ENCODE measurements at places on chromosomes 12 and 14.

- no peak for DNase-seq
Measured at GRCh38 chr12:63208956-63209355, 58.0 kb upstream of the AVPR1A start.

GRCh38 chr12:89756585-89757398 lies 48.2 kb upstream of the ATP2B1 start:
- DNase-seq = no peak

- no peak for DNase-seq
Measured at GRCh38 chr12:131587565-131587964, 123.3 kb upstream of the SFSWAP start.

DNA sequence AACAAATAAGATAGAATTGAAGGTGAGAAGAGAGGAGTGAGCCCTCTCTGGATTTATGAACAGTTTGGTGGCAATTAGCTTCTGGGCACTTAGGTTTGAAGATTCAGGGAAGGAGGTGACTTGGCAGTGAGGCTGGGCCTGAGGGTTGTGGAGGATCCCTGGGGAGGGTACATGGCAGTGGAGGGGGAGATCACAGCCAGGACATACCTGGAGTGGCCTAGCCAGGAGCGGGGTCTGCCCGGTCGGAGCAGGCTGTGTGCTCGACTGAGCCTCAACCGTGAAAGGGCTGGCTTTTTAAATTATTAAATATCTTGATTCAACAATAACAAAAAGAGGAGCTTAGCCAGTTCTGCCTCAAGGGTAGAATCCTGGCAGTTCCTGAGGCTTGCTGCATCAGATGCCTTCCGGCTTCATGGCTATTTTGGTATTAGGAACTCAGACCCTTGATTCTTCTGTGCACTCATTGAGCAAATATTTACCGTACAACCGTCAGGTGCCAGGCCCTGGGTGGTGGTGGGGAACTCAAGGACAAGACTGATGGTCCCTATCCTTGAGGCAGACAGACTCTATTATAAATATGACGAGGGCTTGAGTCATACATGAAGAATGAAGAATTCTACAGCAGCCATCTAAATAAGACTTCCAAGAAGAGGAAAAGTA lies 73.4 kb downstream of the SPTB start:
- no peak for DNase-seq

DNA sequence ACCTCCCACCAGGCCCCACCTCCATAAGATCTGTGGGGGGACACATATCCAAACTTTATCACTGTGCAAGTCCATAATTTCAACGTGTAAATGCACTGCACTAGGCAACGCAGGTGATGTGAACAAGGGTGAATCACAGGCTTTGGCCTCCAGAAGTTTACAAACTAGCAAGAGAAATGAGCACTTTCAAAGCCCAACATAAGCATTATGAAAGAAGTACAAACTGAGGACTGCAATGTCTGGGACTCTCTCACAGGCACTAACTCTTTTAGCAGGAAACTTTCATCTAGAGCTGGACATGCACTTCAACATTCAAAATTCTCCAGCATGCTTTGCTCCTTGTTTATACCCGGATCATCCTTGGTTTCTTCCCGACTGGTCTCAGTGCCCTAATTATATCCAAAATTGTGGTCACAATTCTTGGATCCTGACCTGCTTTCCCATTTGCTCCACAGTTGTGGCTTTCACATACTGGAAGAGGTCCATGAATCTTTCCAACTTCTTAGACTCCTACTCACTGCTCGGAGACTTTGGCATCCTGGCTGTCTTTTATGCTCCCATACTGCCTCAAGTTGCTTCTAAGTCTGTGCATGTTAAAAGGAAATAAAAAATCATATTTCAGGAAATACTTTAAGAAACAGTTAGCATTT lies 44.9 kb upstream of the STRAP start:
- DNase-seq = no peak

- DNase-seq = peak; percentile 2
Measured at GRCh38 chr12:30694412-30695198, 1.1 kb downstream of the IPO8 start.

- DNase-seq = no peak
Measured at GRCh38 chr14:24513009-24513408, 4.9 kb upstream of the CMA1 start.

- DNase-seq = peak; percentile 68
Measured at GRCh38 chr14:50062438-50063085, 53.8 kb downstream of the VCPKMT start.

DNA sequence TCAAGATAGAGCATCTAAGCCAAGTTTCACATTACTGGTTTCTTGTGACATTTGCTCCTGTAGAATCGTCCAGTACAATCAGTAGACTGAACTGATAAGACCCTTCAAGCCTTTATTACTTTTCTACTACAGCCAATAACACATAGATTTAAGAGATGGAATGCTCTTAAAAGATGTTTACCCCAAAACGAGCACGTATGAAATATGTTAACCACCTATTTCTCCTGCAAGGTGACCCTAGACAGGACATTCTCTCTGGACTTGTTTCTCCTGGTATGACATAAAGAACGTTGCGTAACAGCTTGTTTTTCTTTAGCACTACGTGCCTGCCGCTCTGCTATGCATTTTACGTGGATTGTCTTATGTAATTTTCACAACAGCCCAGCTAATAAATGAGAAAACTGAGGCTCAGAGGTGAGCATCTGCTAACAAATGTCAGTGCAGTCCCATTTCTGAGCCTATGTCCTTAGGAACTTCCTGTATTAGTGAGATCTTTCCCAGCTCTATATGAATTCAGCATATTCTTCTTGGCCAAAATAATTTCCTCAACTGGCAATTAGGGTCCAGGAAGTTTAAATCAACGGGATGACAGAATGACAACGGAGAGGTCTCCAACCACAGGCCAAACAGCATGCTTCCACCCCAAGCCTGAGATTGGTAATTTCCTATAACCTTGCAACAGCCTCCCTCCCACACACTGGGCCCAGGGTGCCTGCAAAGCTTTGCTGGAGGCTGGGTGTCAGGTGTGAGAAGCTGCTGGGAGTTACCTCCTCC lies 3.7 kb downstream of the NFKBIA start:
- no peak for DNase-seq

GRCh38 chr12:90401185-90401584 lies 553.8 kb downstream of the CCER1 start:
- DNase-seq = no peak

DNA sequence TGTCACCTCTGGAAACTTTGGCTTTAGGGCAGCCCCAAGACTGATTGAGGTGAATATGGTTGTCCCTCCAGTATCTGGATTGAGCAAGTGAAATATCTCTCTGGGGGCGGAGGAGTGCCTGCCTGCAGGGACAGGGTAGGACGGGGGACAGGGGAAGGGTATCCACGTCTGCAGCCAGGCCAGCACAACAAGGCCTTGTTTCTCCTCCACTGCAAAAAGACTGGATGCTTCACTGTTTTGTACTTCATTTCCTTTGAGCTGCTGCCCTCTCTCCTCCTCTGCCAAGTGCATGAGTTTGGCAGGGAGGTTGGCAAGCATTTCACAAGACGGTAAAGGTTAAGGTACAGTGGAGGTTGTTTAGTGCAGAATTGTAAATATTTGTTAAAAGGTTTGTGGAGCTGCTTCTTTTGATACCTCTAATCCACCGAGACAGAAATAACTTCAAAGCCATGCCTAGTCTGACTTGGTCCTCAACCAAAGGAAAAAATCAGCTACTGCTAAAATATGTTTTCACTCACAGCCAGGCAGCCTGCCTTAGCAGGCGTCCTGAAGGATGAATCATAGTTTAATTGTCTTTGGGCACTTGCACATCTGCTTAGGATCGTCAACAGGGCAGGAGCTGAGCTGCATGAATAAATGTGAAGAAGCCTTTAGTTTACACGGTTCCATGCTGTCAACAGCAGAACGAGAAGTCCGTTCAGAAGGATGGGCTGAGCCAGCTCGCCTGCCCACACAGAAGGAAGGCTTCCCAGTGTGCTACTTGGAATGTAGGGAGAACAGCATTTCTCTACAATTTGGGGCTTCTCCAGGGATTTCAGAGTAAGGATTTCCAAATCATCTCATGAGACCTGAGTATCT lies 269.7 kb downstream of the TTC6 start:
- DNase-seq = no peak

DNA sequence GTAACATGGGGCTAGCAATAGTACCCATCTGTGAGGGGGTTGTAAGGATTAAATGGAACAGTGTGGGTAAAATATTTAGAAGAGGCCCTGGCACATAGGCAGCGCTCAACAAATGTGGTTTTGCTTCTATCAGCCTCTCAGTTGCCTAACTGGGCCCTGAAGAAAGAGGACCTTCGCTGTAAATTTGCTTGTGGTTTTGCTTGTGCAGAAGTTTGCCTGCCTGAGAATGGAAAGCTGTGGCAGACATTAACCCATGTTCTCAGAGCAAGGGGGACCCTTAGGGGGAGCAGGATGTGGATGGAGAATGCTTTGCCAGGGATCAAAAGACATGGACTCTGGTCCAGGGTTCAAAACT lies 160.1 kb downstream of the BRMS1L start:
- no peak for DNase-seq

- no peak for DNase-seq
Measured at GRCh38 chr14:59438195-59438647, 27.0 kb downstream of the GPR135 start.

GRCh38 chr12:103846415-103846814 lies 5.4 kb upstream of the NT5DC3 start:
- no peak for DNase-seq

DNA sequence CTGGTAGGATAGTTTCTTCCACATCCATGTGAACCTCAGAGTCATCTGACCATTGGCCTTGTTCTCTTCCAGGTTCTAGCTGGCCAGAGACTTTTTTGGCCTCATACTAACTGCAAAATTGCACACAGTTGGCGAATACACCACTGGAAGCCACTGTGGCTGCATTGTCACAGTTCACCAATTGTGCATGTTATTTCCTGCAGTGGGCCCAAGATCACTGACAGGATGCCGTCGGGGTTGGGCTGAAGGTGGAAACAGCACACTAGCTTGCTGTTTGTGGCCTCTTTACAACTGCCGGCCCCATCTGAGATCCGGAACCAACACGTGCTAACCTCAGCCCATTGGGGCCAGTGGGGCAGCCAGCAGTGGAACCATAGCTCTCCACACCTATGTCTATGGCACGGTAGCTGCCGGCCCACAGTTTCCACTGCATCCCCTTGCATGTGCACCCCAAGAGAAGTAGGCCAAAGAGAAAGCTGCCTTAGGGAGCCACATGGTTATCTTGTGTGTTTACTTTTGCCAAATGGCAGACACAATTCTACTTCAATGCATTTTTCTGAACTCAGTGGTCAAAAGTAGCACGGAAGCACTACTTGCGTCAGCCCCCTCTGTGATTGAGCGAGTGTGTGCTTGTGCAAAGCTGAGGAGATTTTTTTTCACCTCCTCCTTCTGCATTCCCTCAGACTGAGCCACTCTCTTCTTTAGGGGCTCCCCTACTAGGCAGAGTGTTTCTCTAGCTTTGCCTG lies 464.0 kb downstream of the RAD51B start:
- peak; percentile 61 for DNase-seq

DNA sequence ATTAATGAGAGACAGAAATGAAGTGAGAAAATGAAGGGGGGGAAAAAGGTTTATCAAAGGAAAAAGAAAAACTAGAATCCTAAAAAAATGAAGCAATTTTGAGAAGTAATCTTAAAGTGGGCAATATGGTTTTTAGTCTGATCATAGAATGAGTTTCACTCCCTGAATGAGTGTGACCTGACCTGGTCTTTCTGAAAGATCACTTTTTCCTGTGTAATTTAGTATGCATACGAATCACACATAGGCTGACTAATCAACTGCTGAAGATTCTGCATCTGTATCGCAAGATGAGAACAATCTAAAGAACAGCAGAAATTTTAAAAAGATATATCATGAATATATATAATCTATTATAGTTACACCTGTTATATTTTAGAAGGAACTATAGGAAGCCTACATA lies 11.3 kb downstream of the GNPTAB start:
- DNase-seq = no peak

GRCh38 chr14:31819281-31819680 lies 257.8 kb upstream of the ARHGAP5 start:
- DNase-seq = no peak

DNA sequence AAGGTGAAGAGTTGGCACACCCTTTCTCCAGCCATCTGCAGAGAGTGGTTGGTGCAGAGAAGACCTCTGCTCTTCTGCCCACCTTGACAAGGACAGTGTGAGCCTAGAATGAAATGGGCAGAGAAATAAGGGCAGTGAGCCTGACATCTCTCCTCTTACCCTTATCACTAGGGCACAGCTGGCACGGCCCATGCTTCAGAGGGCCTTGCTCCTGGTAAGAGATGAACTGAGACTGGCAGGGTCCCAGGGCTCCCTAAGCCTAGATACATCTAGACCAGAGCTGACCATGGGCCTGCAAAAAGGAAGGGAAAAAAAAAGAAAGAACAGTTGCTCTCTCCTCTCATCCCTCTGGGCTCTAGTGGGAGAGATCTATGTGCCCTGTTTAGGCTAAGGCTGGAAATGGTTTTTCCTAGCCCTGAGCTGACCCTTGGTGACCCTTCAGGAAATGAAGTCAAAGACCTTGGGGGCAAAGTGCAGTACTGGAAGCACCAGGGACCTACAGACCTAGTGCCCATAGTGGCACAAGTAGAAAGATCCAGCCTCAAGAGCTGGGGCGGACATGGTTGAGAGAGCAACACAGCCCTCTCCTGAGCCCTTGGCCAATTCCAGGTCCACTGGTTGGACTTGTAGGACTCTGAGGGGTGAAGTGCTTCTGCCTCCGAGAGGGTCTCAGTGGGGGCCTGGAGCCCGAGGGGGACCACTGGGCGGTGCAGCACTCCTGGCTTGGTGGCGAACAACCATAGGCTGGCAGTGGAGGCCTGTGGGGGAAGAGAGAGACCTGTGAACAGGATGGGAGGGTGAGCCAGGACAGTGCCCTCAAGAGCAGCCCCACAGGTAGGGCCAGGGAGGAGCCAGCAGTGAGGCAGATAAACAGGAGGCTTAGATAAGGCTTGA lies 22.0 kb downstream of the PRPF40B start:
- no peak for DNase-seq

DNA sequence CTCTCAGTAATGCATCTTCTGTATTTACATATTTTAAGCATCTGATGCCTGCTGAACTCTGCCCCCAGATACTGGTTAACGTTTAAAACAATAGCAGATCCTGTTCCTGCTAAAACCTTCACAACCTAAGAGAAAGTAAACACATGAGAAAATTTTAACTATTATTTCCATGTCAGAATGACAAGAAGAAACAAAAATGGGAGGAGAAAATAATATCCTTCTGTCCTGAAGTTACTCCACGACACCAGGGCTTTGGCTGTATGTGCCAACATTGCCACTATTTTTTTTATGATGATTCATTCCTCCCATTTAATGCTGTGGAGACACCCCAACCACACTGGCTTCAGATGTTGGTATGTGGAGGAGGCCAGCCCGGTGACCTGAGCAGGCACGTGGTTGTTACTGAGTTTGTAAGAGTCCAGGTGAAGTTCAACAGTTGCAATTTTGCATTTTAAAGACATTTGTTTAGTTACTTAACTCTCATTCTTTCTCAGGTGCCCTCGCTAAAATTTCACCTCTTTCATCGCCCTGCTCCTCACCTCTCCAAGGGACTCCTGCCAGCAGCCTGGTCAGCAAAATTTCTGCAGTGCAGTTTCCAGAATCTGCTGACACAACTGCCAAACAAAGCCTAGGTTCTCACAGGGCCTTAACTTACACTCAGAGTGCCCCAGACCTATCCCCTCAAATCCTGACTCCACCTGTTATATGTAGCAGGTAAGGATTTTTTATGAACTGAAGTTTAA lies 65.5 kb upstream of the SLCO1C1 start:
- no peak for DNase-seq

GRCh38 chr12:15222219-15222618 lies 1.0 kb upstream of the RERG start:
- DNase-seq = no peak
